Upper lobe of right lung (tissue), 1 donor: ENCODE measurements at places on chromosomes 11 and 22. TPM values are rescaled to one million over a fixed set of nuclear protein-coding genes. Genes with fewer than 3 reads are reported as not detected.

Gene CASP4
- total RNA-seq, result 101 TPM

Gene P4HA3
- total RNA-seq, result 0.96 TPM

Gene ZFTA
- total RNA-seq, result 9.5 TPM

Gene TRIM48
- not detected for total RNA-seq

GRCh38 chr11:36631774-36632173 is 33.7 kb upstream of the RAG2 start:
- H3K4me3 ChIP-seq, result no peak overlapping the region
- H3K27me3 ChIP-seq, result no peaks in the 10 kb centered on the region
- H3K27ac ChIP-seq, result no peak overlapping the region

DNA sequence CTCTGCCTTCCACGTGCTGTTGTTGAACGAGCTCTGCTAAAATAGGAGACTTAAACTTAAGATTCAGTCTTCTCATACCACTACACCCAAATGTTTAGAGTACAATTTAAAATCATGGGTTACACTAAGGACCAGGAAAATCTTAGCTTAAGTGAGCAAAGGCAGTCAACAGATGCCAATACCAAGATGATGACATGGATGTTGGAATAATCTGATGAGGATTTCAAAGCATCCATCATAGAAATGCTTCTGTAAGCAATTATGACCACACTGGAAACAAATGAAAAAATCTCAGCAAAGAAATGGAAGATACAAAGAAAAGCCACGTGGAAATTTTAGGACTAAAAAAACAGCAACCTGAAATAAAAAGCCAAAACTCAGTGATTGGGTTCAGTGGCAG is 109.8 kb downstream of the ATXN10 start:
- peaks cover 16% of the 10 kb centered on the region for H3K4me1 ChIP-seq
- no peak overlapping the region for H3K27ac ChIP-seq
- H3K4me3 ChIP-seq, result no peak overlapping the region
- no peaks in the 10 kb centered on the region for H3K27me3 ChIP-seq
- DNase-seq, result no peak

DNA sequence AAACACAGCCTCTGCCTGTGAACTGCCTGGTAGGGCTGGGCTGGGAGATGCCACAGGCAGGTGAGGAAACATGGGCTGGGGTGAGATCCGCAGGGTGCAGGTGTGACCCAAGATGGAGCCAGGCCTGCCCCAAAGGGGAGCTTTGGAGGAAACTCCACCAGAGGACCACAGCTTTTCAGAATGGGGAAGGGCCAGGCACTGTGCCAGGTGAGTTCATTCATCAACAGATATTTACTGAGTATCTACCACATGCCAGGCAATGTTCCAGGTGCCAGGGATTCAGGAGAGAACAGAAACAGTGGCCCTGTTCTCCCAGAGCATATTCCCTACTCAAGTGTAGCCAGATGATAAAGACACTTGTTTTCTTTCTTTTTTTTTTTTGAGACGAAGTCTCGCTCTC is 11.2 kb downstream of the RTN4RL2 start:
- no peaks in the 10 kb centered on the region for H3K27me3 ChIP-seq
- H3K36me3 ChIP-seq, result no peaks in the 10 kb centered on the region
- peaks cover 6% of the 10 kb centered on the region for H3K4me1 ChIP-seq
- no peak overlapping the region for H3K4me3 ChIP-seq
- no peak overlapping the region for H3K27ac ChIP-seq

DNA sequence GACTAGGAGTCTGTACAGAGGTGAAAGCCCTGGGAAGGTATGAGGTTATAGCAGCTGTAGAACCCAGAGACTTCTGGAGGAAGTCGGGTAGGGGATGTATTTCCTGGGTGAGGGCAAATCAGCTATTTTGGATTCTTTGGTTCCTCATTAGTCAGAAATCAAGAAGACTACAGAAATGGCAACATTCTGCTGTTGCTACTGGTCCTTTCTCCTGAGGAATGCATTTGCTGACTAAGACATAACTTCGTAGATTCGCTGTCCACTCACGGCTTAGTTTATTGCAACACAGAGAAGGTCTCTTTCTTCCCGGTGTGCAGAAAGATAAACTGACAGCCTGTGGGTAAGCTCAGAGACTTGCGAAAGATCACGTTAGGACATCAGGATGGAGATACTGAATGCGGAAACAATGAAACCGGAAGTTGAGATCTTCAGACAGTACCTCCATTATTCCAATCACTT is 25.3 kb upstream of the SESN3 start:
- DNase-seq, result no peak
- no peak overlapping the region for H3K4me3 ChIP-seq
- H3K36me3 ChIP-seq, result no peaks in the 10 kb centered on the region
- H3K27me3 ChIP-seq, result no peaks in the 10 kb centered on the region
- peaks cover 29% of the 10 kb centered on the region for H3K4me1 ChIP-seq

DNA sequence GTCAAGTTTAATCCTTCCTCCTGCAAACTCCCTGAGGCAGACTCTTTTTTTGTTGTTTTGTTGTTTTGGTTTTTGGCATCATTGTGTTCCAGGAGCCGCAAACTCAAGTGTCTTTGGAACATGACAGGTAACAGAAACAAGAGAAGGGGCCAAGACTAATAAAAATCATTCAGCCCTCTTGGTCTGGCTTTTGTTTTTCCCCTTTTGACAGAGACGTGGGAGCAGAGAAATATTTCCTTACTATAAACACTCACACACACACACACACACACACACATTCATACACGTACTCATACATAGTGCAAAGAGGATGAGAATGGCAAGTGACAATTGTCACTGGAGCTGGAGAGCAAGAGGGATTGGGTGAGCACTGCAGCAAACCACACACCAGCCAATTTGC is 10.4 kb upstream of the ASPHD2 start:
- no peaks in the 10 kb centered on the region for H3K36me3 ChIP-seq
- no peaks in the 10 kb centered on the region for H3K4me1 ChIP-seq
- no peak for DNase-seq
- H3K27me3 ChIP-seq, result peaks cover 24% of the 10 kb centered on the region
- no peak overlapping the region for H3K4me3 ChIP-seq

DNA sequence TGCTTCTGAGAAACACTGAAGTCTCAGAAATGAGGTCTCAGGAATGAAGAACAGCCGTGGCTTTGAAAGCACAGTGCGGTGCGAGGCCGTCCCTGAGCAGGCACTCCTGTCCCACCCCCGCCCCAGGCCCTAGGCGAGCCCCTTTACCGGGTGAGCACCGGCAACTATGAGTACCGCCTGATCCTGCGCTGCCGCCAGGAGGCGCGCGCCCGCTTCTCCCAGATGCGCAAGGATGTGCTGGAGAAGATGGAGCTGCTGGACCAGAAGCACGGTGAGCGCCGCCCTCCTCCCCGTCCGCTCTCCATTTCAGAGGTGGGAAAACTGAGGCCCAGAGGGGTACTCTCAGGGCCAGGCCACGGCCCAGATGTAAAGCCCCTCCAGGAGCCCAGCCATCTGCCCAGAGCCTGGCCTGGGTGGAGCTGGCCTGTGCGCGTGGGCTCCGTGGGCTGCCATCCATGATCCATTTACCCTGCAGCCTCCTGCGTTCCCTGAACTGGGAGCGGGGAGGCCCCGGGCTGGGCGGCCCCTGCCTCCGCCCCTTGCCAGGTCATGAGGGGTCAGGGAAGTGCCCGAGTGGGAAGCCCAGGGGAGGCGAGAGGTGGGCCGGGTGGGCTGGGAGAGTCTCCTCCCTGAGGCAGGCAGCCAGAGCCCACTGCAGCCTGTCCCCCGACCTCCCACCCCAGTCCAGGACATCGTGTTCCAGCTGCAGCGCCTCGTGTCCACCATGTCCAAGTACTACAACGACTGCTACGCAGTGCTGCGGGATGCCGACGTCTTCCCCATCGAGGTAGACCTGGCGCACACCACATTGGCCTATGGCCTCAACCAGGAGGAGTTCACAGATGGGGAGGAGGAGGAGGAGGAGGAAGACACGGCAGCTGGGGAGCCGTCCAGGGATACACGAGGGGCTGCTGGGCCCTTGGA is 9.5 kb downstream of the SLC16A8 start:
- no peak overlapping the region for H3K4me3 ChIP-seq
- no peaks in the 10 kb centered on the region for H3K27me3 ChIP-seq
- peaks cover 48% of the 10 kb centered on the region for H3K36me3 ChIP-seq
- no peaks in the 10 kb centered on the region for H3K4me1 ChIP-seq

DNA sequence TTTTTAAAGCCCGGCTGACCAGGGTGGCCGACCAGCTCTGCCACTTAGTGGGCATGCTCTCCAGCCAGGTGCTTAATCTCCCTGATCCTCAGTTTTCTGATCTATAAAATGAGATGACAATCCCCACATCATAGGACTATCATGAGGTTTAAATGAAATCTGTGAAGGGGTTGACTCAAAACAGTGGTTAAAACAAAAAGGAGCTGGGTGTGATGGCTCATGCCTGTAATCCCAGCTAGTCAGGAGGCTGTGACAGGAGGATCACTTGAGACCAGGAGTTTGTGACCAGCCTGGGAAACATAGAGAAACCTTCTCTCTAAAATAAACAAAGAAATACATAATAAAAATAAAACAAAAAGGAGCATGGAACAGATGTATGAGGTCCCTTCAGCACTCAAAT is 3.6 kb upstream of the C11orf86 start:
- H3K4me1 ChIP-seq, result peaks cover 12% of the 10 kb centered on the region
- H3K27ac ChIP-seq, result peak overlapping the region; percentile 74
- DNase-seq, result no peak
- no peak overlapping the region for H3K4me3 ChIP-seq
- H3K36me3 ChIP-seq, result no peaks in the 10 kb centered on the region

DNA sequence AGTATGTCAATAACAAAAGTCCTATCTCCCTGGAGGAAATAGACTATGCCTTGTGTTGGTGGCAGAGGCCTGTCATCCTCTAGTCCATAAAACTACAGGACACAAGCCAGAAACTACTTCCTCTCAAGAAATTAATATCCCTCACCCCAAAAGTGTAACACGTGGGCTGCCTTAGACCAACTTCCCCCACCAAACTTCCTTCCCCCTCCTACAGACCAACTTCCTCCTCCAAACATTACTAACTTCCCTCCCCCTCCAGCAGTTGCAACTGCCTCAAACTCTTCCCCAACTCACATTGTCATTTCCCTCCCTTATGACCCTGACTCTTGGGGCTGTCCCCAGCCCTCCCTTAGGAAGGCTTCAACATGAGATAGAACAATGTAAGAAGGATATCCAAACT is 6.3 kb downstream of the OR52K2 start:
- no peaks in the 10 kb centered on the region for H3K36me3 ChIP-seq
- H3K27me3 ChIP-seq, result no peaks in the 10 kb centered on the region
- no peak overlapping the region for H3K4me3 ChIP-seq
- DNase-seq, result no peak
- no peak overlapping the region for H3K27ac ChIP-seq

GRCh38 chr11:14519597-14519916 is 629 bp downstream of the PSMA1 start:
- H3K4me3 ChIP-seq, result peak overlapping the region; percentile 71
- H3K4me1 ChIP-seq, result peaks cover 14% of the 10 kb centered on the region
- H3K27ac ChIP-seq, result peak overlapping the region; percentile 89
- peaks cover 38% of the 10 kb centered on the region for H3K36me3 ChIP-seq
- H3K27me3 ChIP-seq, result no peaks in the 10 kb centered on the region
- no peak for DNase-seq

- H3K36me3 ChIP-seq, result no peaks in the 10 kb centered on the region
- peak overlapping the region; percentile 59 for H3K27ac ChIP-seq
- H3K27me3 ChIP-seq, result no peaks in the 10 kb centered on the region
- H3K4me3 ChIP-seq, result peak overlapping the region; percentile 5
These were observed 3.6 kb downstream of the IL18 start for GRCh38 chr11:112160091-112160848.

DNA sequence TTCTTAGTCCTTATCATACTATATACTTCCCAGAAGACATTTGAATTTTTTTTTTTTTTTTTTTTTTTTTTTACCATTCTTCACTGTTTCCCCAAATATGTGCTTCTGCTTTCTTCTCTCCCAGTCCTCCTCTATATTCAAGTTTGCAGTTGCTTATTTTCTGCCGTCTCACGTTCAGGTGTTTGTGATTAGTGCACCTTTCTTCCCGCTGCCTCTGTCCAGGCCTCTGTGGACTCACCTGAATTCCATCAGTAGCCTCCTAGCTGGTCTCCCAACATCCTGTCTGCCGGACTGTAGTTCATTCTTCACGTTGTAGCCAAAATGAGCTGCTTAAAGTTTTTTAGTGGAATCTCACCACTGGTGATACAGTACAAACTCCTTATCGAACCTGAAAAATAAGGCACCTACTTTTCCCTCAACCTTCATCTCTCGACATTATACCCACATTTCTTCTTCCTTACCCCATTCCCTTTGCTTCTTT is 795 bp upstream of the MSANTD4 start:
- H3K27ac ChIP-seq, result peak overlapping the region; percentile 60
- H3K36me3 ChIP-seq, result no peaks in the 10 kb centered on the region
- H3K4me1 ChIP-seq, result peaks cover 5% of the 10 kb centered on the region
- peak overlapping the region; percentile 86 for H3K4me3 ChIP-seq
- H3K27me3 ChIP-seq, result no peaks in the 10 kb centered on the region

GRCh38 chr11:117995472-117995871 is 9.3 kb downstream of the IL10RA start:
- no peak for DNase-seq
- no peaks in the 10 kb centered on the region for H3K27me3 ChIP-seq
- no peaks in the 10 kb centered on the region for H3K4me1 ChIP-seq

- H3K4me3 ChIP-seq, result peak overlapping the region; percentile 81
- peak overlapping the region; percentile 93 for H3K27ac ChIP-seq
- peaks cover 40% of the 10 kb centered on the region for H3K4me1 ChIP-seq
These were observed 748 bp downstream of the RAB30 start for GRCh38 chr11:83070731-83071566.

DNA sequence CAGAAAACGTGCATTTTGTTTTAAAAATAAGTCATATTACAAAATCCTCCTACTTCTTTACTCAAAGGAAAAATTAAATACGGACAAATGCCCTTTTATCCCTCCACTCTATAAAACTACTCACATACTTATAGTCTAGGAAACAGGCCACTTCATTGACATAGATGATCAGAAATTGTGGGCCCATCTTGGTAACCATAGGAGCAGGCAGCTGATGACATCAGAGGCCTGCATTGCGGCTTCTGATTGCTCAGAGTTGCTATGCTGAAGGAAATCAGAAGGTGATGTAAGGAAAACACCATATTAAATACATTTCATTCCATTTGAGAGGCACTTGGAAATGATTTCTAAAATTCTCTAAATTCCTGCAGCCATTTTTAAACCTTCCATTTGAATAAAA is 27.0 kb downstream of the FAM76B start:
- no peaks in the 10 kb centered on the region for H3K36me3 ChIP-seq
- H3K27me3 ChIP-seq, result no peaks in the 10 kb centered on the region
- DNase-seq, result no peak

DNA sequence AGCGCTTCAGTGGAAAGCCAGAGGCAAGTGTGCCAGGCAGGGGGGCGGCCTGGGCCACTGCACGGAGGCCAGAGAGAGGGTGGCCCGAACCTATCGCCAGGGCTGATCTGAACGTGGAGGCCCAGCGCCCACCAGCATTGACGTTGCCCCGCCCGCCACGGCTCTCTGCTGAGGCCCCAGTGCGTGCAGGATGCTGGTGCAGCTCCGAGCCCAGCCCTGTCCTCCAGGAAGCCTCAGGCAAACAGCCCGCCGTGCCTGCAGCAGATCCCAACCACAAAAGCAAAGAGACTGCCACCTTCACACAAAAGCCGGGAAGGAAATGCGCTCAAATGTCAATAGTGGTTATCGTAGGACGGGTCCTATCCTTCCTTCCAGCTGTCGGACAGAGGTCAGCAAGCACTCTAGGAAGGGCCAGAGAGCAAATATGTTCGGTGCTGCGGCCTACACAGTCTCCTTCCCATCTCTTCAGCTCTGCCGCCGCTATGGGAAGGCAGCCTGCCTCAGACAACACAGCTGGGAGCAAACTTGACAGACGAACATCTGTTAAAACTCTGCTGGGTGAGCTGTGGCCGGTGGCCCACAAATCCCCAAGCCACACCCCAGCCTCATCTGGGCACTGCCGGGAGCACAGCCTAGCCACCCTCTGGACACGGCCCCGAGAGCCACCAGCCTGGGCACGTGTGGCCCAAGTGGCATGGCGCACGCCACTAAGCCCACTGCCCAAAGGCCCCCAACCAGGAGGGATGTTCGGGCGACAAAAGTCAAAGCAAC is 146.2 kb downstream of the CRYBB2 start:
- peaks cover 10% of the 10 kb centered on the region for H3K4me1 ChIP-seq
- H3K27me3 ChIP-seq, result no peaks in the 10 kb centered on the region
- H3K27ac ChIP-seq, result no peak overlapping the region
- no peak overlapping the region for H3K4me3 ChIP-seq
